Spinal cord (tissue), 10 donors: ENCODE measurements at places on chromosomes 6 and 20. TPM values are rescaled to one million over a fixed set of nuclear protein-coding genes. Genes with fewer than 3 reads are reported as not detected.

- DNase-seq = no peak
Observed at GRCh38 chr6:125019918-125020317, 57.7 kb downstream of the RNF217 start.

GRCh38 chr6:111124406-111124805, 37.1 kb downstream of the SLC16A10 start:
- no peak for DNase-seq

DNA sequence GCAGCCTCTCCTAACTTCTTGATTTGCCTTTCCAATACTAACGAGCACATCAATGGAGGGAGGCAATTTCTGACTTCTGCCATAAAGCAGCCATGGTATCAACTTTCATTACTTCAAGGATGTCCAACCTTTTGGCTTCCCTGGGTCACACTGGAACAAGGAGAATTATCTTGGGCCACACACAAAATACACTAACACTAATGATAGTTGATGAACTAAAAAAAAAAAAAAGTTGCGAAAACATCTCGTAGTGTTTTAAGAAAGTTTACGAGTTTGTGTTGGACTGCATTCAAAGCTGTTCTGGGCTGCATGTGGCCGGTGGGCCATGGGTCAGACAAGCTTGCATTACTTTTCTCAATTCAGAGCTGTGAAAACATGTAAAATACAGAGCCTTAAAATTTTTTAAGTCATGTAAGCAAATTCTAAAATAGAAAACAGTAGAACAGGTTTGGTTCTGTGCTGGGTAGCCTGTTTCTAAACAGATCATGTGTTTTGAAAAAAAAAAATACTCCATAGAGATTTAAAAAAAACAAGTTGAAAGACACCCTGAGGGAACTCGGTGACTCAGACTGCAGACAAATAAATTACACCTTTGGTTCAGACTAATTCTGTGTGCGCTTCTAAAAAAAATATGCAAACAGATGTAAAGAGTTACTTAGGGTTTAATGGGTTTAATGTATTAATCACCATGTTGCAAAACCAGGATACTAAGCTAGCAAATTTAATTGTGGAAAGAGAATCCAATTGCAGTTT, 43.6 kb upstream of the SLC22A23 start:
- no peak for DNase-seq

Gene MAFB
- total RNA-seq = 7.9 TPM
